ENCODE measurements at places on chromosomes 7 and 10.

GRCh38 chr10:122221958-122222357 lies 49.1 kb upstream of the BTBD16 start:
- no peak for DNase-seq

DNA sequence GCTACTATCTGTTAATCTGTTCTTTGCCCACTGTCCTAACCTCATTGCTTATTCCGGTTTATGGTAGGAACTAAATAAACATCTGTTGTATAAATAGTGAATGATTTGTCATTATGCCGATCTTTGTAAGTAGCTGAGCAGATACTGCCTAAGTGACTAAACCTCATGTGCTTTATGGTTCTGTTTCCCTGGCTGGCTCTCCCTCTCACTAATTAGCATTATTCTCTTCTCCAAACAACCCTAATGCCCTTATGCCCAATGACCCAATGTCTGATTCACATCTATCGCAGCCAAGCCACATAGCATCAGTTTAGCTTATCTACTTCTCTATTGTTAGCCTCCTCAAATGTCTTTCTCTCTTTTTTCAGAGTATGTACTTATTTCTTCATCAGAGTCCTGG lies 462.3 kb upstream of the POT1 start:
- no peak for DNase-seq

GRCh38 chr10:18606051-18606695 lies 45.2 kb downstream of the NSUN6 start:
- no peak for DNase-seq

DNA sequence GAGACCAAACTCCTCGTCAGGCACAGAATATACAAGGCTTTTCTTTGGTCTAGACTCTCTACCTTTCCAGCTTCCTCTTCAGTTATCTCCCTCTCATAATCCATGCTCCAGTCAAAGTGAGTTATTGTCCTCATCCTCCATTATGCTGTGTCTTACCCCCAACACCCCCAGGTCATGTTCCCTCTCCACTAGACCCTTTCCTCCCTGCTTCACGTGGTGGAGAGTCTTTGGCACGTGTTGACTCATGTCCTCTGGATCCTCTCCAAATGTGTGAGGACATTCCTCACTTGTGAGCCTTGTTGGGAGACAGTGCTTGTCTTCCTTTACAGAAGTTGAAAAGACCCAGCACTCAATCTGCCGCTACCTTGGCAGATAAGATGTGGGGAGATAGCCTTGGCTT lies 36.0 kb upstream of the DLD start:
- DNase-seq: no peak

- DNase-seq: no peak
Measured at GRCh38 chr10:91880310-91880709, 29.0 kb downstream of the FGFBP3 start.

Data from osteoblast (primary cell).